ENCODE measurements at places on chromosomes 3 and 15.

GRCh38 chr3:47117807-47118364 lies 46.0 kb downstream of the SETD2 start:
- DNase-seq, result no peak

DNA sequence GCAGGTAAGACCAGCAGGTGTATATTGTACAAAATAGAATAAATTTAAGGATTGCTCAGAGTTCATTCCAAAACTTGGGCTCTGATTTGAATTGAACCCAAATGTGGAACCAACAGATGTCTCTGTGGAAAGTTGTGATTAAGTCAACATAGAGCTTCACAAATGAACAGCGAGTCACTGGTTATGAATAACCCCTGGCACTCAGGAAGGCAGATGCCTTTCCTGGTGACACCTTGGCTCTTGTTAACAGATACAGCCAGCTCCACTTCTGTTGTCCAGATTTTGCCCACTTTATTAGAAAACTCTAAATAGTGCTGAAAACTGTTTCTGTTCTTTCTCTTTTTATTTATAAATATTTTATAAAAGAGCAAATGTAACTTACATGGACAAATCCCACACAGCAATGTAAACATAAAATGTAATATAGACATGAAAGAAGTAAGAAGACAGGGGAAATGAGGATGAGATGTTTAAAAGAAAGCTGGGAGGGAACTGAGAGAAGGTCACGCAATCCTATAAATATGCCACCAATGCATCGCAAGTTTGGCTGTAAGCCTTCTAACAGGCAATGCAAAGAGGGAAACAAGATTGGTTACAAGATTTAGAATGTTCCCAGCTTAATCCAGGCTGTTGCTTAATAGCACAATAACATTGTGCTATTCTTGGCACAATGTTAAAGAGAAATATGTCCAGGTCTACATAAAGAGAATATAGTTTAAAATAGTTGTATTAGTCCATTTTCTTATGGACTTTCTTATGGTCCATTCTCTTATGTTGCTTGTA lies 495.5 kb downstream of the TAFA4 start:
- no peak for DNase-seq

DNA sequence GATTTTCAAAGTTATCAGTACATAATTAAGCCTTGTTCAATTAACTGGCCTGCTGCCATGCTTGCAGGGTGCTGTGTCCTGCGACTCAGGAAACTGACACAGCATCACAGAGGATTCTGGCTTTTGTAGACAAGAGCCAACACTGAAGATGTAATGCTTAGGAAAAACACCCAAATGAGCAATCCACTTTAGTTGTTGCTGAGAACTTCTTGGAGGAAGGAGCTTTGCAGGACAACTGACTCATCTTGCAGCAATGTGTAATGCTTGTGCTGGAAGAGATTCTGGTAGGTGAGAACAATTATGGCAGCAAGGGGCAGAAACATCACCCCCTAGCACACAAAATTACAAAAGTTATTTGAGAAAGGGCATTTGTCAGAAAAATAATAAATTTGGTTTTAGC lies 67.6 kb downstream of the NLGN1 start:
- no peak for DNase-seq

DNA sequence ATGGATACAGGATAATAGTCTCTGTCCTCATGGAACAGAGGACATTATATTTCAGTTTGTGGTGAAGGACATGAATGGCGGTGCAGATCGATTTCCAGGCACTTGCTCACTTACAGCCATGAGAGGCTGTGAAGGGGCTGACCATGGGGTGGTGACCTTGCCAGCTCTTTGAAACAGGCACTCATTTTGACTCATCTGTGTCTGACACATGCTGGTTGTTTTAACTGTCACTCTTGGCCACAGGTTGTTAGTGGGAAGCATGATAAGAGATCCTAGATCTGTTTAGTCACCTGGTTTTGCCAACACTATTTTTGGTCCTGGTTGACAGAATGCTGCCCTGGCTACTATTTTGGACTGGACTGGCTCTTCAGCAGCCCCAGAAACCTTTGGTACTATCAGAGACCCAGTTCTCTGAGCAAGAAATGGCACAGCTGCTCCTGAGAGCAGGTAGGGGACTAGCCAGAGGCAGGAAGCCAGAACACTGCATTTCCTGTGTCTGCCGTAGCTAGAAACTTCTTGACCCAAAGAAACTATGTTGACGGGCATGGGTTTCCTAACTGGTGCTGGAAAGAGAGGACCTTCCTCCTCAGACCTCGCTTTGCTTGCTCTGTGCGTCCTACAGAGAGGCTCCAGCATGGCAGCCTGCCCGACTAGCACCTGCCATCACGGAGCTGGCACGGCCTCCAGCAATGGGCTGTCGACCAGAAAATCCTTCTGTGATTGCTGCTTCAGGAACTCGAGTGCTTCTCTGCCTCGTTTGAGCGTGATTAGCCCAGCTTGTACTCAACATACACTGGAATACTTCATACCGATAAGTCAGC lies 6.3 kb downstream of the PXYLP1 start:
- no peak for DNase-seq

DNA sequence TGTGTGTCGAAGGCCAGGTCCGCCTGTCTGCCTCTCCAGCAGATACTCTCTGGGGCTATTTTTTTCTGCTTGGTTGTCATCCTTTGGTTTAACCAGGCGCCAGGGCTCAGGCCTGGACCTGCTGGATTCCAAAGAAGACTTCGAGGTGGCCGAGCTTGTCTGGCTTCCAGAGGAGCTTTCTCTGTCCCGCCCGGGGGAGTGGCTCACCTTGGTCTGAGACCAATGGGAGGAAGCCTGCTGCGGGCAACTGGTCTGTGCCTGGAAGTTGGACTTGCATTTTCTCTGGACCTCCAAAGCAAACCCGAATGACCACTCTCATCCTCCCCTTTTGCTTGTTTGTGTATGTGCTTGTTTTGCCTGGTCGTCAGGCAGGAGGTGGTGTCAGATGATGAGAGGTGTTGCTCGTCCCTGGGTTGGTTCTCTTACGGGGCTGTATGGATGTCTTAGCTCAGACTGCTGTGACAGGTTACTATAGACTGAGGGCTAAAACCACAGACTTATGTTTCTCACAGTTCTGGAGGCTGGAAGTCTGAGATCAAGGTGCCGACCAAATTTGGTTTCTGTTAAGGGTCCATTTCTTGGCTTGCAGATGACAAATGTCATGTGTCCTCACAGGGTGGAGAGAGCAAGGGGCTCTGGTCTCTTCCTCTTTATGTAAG lies 19.3 kb downstream of the IGF1R start:
- DNase-seq, result no peak

- no peak for DNase-seq
Observed at GRCh38 chr3:45966950-45967640, 23.8 kb downstream of the CXCR6 start.

DNA sequence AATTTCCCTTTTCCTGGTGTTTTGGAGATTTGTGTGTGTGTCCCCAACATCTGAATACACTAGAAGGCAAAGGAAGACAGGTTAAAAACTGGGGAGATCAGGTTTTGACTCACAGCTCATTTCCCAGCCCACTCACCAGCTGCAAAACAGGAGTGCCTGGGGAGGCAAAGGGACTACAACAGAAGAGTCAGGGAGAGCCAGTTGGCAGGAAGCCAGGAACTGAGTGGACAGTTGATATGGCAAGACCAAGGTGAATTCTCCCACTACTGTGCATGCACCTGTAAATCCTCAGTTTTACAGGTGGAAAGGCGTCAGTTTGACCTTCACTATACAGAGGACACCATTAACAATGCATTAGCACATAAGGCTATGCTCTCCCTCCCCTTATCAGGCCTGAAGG lies 901.5 kb upstream of the SEMA6D start:
- peak; percentile 59 for DNase-seq

GRCh38 chr3:31758322-31758965 lies 222.6 kb downstream of the OSBPL10 start:
- DNase-seq, result no peak

DNA sequence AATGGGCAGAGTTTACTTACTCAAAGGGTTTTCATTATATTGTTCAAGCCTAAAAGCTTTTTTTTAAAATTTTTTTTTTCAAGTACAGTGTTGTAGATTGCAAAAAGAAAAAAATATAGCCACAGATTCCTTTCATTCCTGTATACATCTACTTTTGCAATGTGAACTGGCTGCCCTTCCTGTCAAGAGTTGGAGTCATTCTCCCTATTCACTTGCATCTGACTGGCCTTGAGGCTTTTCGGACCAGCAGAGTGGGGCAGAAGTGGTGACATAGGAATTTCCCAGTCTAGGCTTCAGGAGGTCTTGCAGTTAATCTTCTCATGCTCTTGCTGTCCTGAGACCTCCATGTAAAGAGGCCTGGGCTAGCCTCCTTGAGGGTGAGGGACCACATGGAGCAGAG lies 218.3 kb upstream of the CFAP20DC start:
- DNase-seq, result no peak
